ENCODE measurements at places on chromosomes 13 and 19. TPM values are rescaled to one million over a fixed set of nuclear protein-coding genes. Genes with fewer than 3 reads are reported as not detected.
A peak's percentile ranks its signal among the peaks of the same experiment; 100 is the strongest.

- DNase-seq = no peak
Measured at GRCh38 chr13:31409678-31410356, 210.0 kb downstream of the B3GLCT start.

GRCh38 chr13:100098445-100099116 lies 9.7 kb downstream of the PCCA start:
- no peak for DNase-seq

DNA sequence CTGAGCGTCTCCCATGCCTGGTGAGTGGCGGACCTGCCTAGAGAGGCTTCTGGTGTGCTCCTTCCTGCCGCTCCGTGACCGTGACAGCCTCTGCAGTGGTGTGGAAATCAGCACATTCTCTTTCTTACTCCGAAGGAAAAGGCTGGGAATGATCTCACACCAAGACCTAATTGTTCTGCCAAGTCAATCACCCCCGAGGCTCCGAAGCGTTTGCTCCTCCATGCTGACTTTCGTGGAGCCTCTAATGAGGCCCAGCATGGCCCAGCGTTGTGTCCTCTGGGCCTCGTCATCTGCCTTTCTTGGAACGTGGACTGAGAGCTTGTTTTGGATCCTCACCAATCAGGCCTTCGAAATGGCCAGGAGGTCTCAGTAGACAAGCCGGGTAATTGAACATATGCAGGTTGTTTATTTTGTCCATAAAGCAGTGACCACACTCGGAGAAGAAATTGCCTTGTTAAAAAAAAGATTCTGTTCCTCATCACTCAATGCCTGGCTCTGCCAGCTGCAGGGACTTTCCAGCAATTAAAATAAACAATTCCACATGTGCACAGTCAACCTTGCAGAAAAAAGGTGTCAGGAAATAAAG lies 107.1 kb downstream of the UBL3 start:
- peak; percentile 23 for DNase-seq

DNA sequence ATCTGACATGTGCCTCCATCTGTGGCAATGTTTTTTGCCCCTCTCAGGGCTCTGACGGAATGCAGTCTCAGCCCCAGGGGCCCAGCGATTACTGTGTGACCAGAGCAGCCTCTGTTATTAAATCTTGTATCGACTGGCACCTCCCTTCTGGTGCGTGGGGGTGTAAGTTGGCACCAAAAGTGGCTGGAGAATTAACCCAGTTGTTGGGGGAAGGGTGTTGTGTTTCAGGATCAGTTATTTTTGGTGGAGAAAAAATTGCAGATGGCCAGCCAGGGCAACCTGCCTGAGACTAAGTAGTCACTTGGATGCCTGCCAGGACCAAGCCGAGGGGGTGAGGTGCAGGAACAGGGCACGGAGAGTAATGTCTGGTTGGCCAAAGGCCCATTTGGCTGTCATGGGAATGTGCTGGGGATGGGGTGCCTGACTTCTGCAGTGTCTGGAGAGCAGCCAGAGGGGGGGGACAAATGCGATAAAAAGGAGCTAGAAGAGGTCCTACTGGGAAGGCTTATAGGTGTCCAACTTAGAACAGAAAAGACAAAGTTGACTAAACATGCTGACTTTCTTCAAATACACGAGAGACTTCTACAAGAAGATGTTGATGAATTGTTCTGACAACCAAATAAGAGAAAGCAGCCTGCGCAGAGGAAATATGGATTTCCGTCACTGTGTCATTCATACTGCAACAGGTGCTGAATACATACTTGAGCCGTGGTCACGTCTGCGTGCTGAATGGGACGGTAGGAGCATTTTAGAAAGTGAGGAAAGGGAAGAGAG lies 69.8 kb downstream of the SIAH3 start:
- DNase-seq = peak; percentile 91

GRCh38 chr19:51091895-51092873 lies 9.5 kb upstream of the KLK14 start:
- DNase-seq = no peak

GRCh38 chr19:19559931-19560330 lies 21.9 kb downstream of the CILP2 start:
- DNase-seq = no peak

- no peak for DNase-seq
Measured at GRCh38 chr19:19624032-19624570, 3.9 kb downstream of the LPAR2 start.

DNA sequence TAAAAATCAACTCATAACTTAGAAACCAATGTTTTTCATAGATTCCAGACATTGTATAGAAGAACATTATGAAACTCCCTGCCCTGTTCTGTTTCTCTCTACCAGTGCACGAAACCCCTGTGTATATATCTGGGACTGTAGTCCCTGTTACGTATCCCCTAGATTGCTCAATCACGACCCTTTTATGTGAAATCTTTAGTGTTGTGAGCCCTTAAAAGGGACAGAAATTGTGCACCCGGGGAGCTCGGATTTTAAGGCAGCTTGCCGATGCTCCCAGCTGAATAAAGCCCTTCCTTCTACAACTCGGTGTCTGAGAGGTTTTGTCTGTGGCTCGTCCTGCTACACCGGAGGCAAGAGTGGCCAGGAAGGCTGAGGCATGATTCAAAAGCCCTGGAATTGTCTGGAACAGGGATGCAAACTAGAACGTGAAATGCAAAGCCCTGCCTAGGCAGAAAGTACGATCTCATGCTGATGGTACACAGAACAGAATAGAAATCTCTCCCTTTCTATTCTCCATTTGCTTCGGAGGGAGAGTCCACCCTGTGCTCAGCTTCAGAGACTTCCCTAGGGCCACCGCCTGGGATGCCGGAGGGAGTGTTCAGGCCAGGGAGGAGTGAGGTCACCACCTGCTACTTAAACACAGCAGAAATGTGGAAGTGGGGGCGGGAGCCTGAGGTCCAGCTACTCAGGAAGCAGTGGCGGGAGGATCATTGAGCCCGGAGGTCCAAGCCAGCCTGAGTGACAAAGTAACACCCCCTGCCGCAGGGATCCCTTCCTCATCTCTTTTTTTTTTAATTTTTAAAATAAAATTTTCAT lies 758 bp upstream of the ZNF888 start:
- no peak for DNase-seq

- DNase-seq = peak; percentile 39
Measured at GRCh38 chr19:17687857-17688784, at the start of gene UNC13A. Gene UNC13A (minus strand): TSS chr19:17688354. CDS start chr19:17688199, 155 bp downstream.

GRCh38 chr13:27476943-27477703 lies 26.8 kb upstream of the MTIF3 start:
- DNase-seq = no peak

DNA sequence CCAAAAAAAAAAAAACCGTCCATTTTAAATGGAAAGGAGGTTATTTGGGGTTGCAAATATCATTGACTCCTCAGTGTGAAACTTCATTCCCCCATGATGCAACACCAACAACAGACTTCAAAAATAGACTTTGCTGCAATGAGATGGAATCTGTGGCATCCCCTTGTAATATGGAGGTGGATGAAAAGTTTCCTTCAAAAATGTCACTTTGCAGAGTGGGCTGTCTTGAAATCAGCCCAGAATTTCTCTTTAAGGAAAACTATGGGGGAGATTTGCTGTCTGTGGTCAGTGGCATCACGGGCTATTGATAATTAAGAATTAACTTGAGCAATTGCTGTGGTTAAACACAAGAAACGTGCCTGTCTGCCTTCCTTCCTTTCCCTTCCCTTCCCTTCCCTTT lies 1.5 kb downstream of the GPR18 start:
- no peak for DNase-seq

- DNase-seq = peak; percentile 36
Measured at GRCh38 chr19:3606174-3606689, 443 bp downstream of the TBXA2R start.

GRCh38 chr19:8001995-8002849 lies 3.2 kb downstream of the ELAVL1 start:
- peak; percentile 71 for DNase-seq

DNA sequence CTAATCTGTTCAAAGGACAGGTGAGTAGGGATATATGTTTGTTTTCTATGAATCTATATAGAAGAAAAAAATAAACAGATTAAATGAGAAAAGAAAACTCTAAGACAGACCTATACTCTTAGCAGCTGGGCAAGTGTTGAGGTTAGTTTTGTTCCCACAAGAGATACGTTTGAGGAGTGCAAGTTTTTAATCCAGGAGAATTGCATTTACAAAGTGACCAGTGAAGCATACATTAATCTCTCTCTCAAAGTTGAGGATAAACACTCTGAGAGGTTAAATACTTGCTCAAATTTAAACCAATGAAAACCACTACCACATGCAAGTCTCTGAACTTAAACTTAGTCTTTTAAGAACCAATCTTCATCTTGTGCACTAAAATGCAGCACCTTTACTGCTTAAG lies 930.5 kb upstream of the MIR17HG start:
- no peak for DNase-seq

DNA sequence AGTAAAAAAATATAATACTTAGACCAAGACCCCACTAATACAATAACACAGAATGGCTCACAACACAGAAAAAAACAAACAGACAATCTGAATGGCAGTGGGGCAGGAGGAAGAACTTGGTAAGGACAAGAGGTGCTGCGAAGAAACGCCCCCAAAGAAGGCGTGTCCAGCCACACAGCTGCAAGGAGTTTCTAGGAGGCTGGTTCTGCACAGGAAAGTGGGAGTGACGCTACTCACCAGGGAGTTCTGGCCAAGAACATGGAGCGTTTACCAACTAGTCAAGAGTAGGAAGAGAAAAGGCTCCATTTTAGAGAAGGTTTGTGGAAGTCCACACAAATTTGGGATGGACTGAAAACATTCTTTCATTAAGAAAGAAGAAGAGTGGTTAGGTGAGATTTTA lies 95.3 kb upstream of the SLC15A1 start:
- no peak for DNase-seq

- DNase-seq = no peak
Measured at GRCh38 chr13:25276748-25277147, 10.5 kb downstream of the MTMR6 start.

- no peak for DNase-seq
Measured at GRCh38 chr19:8686549-8686948, 12.0 kb downstream of the ACTL9 start.

GRCh38 chr19:50564229-50565105 lies 3.8 kb downstream of the LRRC4B start:
- DNase-seq = no peak

GRCh38 chr19:54262066-54262465 lies 5.0 kb upstream of the LILRB5 start:
- no peak for DNase-seq

DNA sequence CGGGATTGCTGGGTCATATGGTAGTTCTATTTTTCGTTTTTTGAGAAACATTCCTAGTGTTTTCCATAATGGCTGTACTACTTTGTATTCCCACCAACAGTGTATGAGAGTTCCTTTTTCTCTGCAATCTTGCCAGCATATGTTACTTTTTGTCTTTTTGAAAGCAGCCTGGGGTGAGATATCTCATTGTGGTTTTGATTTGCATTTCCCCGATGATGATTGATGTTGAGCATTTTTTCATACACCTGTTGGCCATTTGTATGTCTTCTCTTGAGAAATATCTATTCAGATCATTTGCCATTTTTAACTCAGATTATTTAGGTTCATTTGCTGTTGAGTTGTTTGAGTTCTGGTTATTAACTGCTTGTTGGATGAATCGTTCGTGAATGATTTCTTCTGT lies 18.5 kb upstream of the ATP12A start:
- no peak for DNase-seq

- DNase-seq = no peak
Measured at GRCh38 chr13:27955014-27955591, 14.0 kb downstream of the CDX2 start.

DNA sequence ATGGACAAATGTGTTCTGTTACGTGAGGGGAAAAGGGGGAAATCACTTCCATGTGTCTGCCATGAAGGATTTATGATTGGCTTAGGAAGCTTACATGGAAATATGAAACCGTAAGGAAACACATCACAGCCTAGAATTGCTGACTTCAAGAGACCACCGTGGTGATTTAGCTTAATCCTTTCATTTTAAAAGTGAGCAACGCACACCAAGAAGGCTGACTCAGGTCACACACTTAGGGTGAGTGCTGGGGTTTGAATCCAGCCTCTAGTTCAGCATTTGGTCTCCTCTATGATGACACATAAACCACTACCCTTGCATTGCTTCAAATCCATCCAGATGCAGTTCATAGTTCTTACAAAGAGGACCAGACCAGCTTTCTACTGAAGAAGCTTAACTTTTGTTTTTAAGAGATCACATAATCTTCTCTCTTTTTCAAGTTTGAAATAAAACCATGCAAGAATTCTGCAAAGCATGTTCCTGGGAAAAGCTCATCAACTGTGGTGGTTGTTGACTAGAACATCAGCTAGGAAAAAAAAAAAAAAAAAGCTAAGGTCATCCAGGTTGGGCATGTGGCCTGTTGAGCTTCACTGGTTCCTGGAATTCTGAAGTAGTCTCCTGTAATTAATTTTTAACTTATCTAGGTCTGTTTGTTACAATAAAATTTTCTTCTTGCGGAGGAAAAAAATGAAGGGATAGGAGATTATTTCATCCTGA lies 60.2 kb upstream of the KL start:
- no peak for DNase-seq

GRCh38 chr19:13621413-13621812 lies 115.1 kb upstream of the CACNA1A start:
- no peak for DNase-seq

DNA sequence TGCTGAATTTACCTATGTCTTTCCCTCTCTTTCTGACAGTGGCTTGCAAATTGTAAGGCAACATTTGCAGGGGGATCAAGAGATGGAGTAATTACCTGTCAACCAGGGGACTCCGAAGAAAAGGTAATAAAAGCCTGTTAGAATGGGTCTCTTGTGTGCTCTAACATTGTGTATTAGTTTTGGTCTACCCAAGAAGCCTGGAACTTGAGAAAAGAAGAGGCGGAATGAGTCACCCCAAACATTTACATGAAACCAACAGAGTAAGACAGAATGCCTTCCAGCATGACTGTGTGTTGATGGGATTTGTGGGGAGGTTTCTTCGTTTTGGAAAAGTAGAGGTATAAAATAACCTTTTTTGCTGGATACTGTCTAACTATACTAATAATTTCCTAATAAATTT lies 36.7 kb downstream of the ZAR1L start:
- DNase-seq = no peak

GRCh38 chr19:51392701-51393100 lies 2.3 kb upstream of the C19orf84 start:
- no peak for DNase-seq

- DNase-seq = no peak
Measured at GRCh38 chr13:99854366-99854765, 117.2 kb downstream of the ZIC5 start.

GRCh38 chr19:2271234-2272103 lies 10.5 kb downstream of the PEAK3 start:
- no peak for DNase-seq

- DNase-seq = no peak
Measured at GRCh38 chr13:75359266-75359665, 122.7 kb downstream of the TBC1D4 start.

CDX2 gene
- not detected for total RNA-seq

B3GNT8 gene
- total RNA-seq = 1.4 TPM

GZMM gene
- total RNA-seq = not detected

SELENOV gene
- 2.5 TPM for total RNA-seq

DIAPH3 gene
- total RNA-seq = 0.67 TPM

HIPK4 gene
- total RNA-seq = 0.27 TPM

SLC25A41 gene
- total RNA-seq = not detected

SYDE1 gene
- 12.6 TPM for total RNA-seq

RFC3 gene
- 8.9 TPM for total RNA-seq

ZNF208 gene
- total RNA-seq = 44.1 TPM

KLK14 gene
- total RNA-seq = not detected

TMEM238 gene
- 44.6 TPM for total RNA-seq

CABP5 gene
- total RNA-seq = not detected

PSG3 gene
- total RNA-seq = not detected

SIRT2 gene
- 85.0 TPM for total RNA-seq

VSTM2B gene
- not detected for total RNA-seq

EPN1 gene
- total RNA-seq = 102 TPM

CEACAM16 gene
- not detected for total RNA-seq

ZNF763 gene
- total RNA-seq = 7.4 TPM

BSPH1 gene
- total RNA-seq = not detected

ZNF442 gene
- total RNA-seq = 3.4 TPM

LCP1 gene
- 27.3 TPM for total RNA-seq

Measured in thyroid gland (tissue), 4 donors.